ENCODE measurements at places on chromosomes 3 and 15.

DNA sequence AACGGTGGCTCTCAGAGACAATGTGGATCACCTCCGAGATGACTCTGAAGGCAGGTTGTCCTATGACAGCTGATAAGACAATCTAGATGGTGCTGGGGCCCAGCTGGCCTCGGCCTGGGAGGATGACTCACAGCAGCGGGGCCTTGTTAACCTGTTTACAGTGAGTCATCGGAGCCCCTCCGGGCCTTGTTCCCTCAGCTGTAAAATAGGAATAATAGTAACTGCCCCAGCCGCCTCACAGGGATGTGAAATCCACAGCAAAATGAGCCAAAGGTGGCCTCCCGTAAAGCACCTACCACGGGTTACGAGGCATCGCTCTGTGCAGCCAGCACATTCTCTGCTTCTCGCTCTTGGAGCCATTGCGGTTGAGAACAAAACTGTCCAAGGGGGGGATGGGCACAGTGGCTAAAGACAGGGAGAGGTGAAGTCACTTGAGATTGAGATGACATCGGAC lies 88.6 kb upstream of the RASGRF1 start:
- DNase-seq: no peak

- no peak for DNase-seq
Measured at GRCh38 chr3:94378322-94378721, 315.5 kb downstream of the NSUN3 start.

DNA sequence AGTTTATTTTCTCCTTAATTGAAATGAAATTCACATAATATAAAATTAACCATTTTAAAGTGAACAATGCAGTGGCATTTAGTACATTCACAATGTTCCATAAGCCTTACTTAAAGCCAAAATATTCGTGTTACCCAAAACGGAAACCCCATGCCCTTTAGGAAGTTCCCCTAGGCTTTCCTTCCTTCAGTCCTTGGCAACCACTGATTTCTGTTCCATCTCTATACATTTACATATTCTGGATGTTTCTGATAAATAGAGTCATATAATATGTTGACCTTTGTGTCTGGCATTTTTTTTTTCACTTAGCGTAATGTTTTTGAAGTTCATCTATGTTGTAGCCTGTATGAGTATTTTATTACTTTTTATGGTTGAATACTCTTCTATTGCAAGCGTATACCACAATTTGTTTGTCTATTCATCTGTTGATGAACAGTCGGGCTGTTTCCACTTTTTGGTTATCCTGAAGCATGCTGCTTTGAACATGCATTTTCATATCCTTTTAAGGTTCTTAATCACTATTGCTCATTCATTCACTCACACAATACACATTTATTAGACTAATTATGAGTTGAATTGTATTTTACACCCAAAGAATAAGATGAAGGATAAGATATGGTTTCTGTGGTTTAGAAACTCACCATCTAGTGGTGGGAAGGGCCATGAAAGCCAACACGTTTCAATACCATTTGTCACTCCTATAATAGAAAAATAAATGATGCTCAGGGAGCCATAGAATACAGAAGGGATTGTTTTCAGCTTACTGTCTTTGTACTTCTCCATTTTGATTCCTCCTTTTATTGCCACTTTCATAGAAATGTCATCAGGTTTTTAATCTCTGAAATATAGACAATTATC lies 408.2 kb upstream of the CBLB start:
- DNase-seq: no peak

DNA sequence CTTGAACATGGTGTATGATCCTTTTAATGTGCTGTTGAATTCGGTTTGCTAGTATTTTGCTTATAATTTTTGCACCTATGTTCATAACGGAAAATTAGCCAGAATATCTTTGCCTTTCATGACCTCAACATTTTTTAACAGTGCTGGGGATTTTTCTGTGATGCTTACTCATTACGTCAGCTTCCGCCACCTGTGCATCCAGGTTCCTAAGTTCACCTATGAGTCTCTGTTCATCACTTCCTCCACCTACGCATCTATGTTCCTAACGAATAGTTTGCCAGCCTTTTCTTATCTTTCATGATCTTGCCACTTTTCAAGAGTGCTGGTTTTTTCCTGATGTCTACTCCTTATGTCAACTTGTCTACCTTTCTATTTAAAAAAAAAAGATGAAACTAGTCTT lies 16.5 kb downstream of the AADACL2 start:
- no peak for DNase-seq

DNA sequence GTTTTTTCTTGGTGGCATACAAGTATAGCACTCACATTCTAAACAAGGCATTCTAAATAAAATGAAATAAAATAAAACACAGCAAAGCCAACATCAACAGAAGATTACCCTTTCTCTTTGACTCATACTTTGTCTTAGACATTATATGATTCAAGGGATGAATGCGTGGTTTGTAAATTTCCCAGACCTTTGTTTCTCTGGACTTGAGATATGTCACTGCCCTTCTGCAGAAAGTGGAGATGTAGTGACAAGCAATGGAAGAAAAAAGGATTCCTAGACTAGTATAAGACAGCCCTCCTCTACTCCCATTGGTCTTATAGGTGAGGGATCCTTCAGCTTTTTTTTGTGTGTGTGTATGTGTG lies 22.4 kb downstream of the NANOGP8 start:
- peak; percentile 40 for DNase-seq

- DNase-seq: no peak
Measured at GRCh38 chr3:160016972-160017371, 28.3 kb downstream of the IL12A start.

- DNase-seq: no peak
Measured at GRCh38 chr15:94252906-94253491, 21.6 kb downstream of the MCTP2 start.

GRCh38 chr3:27713078-27713423 lies 9.1 kb downstream of the EOMES start:
- no peak for DNase-seq

DNA sequence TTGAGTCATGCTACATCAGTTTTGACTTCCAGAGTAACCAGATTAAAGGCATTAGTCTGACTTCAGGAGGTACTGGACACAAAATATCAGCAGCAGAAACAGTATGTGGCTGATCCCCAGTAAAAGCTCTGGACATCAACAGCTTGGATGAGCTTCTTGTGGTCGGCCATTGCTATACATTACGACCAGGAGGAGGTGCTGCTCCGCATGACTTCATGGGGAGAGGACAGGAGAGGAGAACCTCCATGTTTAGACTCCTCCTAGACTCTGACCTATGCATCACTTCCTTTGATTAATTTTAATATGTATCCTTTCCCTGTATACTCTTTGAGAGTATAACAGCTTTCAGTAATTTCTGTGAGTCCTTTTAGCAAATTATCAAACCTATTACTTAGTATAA lies 285.6 kb upstream of the ARHGEF26 start:
- no peak for DNase-seq

GRCh38 chr3:195883801-195884200 lies 24.6 kb downstream of the TNK2 start:
- DNase-seq: no peak

DNA sequence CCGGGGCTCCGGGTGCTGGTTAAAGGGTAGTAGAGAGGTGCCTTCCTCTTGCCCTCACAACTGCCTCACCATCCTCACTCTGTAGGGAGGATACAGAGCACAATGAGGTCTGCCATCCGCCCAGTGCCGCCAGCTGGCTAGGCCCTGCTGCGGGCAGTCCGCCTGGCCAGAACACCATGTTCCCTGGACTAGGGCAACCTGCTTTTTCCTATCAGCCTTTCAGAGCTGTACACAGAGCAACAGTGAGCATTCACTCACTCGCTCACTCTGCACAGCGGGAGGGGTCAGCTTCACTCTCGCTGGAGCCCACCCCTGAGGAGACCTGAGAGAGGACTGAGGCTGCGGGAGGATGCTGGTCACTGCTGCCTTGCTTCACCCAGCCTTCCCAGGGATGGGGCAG lies 218.7 kb upstream of the CHRNA7 start:
- DNase-seq: no peak

DNA sequence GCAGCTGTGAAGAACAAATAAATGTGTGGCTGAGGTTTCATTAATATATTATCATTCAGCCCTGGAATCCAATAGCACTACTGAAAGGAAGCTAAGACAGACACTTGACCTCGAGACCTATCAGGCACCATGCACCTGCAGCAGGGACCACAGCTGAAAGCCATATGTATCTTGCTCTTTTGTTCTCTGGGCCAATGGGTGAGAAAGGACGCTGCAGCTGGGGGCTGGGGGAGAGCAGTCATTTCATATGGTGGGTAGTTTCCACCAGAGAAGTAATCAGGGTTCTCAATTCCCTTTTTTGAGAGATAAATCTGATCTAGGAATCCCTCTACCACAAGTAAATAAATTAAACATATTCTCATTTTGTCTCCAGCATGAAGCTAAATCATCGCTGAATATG lies 225.6 kb upstream of the STRIT1 start:
- no peak for DNase-seq
